Nucleus accumbens (tissue), 56 donors: ENCODE measurements at places on chromosomes 13 and 19.
A peak's percentile ranks its signal among the peaks of the same experiment; 100 is the strongest.

GRCh38 chr13:71513411-71514033, 353.5 kb downstream of the DACH1 start:
- no peak for DNase-seq

DNA sequence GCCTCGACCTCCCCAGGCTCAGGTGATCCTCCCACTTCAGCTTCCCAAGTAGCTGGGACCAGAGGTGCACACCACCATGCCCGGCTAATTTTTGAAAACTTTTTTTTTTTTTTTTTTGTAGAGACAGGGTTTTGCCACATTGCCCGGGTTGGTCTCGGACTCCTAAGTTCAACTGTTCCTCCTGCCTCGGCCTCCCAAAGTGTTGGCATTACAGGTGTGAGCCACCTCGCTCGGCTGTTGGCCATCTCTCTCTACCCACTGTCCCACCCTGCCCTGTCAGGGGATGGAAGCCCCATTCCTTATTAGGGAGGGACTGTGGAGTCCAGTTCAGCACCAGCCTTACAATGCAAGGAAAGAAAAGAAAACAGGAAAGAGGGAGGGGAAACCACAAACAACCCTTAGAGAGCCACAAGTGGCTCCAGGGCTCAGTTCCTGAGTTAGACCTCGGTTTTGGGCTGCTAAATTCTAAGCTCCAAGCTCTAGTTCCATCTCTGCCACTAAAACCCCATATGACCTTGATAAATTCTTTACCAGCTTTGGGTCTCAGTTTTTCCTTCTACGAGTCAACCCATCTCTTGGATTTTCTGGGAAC, 31.7 kb downstream of the ACTL9 start:
- no peak for DNase-seq

DNA sequence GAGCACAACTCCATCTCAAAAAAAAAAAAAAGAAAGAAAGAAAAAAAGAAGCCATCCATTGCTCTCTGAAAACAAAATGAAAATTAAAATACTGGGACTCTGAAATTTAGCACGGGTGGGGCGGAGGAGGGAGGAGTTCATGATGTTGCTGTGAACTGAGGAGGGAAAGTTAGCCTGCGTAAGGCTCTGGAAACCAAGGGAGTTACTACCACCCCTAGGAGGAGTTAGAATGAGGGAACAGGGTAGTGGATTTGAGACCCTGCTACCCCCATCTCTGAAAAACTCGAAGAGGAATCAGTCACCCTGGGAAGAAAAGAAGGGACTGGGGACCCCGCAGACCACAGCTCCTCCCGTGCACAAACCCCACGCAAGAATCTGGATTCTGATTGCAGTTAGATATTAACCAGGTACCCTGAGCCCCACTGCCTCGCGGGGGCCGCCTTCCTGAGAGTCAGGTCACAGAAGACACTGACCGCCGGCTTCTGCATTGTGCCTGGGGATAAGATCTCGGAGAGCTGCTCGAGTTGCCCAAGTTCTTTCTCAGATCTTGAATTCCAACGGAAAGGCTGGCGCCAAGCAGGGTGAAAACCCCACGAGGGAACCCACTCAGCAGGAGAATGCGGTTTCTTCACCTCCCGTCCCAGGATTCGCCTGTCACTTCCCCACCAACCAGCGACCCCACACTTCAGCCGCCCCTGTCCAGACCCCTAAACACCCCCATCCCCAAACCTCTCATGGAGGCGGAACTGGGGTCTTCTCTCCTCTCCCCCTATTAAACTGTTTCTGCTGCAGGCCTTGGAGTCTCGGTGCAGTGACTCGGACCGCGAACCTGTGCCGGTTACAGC, 870 bp downstream of the ZNF442 start:
- DNase-seq = peak; percentile 19

GRCh38 chr19:5253406-5254110, 87.1 kb downstream of the PTPRS start:
- DNase-seq = no peak

DNA sequence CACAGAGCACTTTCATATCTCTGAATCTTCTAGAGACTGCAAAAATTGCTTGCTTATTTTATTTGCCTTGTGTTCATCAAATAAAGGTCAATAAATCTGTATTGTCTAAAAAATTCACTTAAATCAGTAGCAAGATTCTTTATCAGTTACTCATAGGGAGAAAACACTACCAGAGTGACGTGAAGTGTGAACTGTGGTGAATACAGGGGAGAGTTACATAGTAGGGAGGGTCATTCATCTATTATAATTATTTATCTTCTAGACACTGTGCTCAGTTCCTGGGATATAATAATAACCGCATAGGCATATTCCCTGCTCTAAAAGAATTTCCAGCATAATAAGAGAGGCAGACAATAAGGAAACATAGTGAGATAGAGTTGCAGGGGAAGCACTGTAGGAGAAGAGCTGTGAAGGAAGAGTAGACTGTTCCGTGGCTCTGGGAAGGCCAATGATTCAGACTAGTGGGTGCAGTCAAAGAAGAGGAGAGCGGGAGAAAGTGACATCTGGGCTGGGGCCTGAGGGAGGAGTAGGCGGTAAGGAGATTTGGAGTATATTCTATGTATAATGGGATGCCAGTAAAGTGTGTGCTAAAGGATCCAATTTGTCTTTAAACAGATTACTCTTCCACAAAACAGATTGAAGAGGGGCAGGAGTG, 84.0 kb upstream of the TDRD3 start:
- no peak for DNase-seq

- DNase-seq = no peak
Measured at GRCh38 chr13:78832461-78832860, 173.5 kb upstream of the OBI1 start.

GRCh38 chr19:39941151-39941550, 6.7 kb upstream of the FCGBP start:
- DNase-seq = no peak

GRCh38 chr13:75410207-75410606, 71.8 kb downstream of the TBC1D4 start:
- no peak for DNase-seq

- DNase-seq = peak; percentile 89
Measured at GRCh38 chr19:45885556-45886426, at the start of gene IRF2BP1. TSS of gene IRF2BP1 (minus strand) at chr19:45886141. CDS start at chr19:45885774, 367 bp downstream.

DNA sequence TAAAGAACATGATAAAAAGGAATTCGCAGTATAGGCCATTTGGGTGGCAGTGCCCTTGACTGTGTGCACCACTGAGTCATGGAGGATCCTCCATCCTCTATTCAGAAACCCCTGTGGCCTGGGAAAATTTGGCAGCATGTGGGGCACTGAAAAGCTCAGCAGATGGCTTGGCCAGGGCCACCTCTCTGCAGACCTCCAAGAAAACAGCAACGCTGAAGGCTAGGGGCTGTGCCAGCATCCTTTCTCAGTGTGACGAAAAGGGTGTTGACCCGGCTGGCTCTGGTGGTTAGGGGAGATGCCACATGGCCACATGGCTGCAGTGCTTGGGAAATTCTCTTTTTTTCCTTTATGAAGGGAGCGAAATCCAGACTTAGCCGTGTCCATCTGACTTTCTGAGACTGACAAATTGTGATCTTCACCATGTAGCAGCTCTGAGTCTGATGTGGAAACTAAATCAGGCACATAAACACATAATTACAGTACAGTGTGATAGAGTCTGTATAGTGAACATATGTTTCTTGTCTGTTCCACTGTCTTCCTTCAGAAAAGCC, 178.0 kb downstream of the KCTD12 start:
- no peak for DNase-seq

GRCh38 chr13:30535046-30535445, 69.3 kb upstream of the HMGB1 start:
- DNase-seq = no peak

DNA sequence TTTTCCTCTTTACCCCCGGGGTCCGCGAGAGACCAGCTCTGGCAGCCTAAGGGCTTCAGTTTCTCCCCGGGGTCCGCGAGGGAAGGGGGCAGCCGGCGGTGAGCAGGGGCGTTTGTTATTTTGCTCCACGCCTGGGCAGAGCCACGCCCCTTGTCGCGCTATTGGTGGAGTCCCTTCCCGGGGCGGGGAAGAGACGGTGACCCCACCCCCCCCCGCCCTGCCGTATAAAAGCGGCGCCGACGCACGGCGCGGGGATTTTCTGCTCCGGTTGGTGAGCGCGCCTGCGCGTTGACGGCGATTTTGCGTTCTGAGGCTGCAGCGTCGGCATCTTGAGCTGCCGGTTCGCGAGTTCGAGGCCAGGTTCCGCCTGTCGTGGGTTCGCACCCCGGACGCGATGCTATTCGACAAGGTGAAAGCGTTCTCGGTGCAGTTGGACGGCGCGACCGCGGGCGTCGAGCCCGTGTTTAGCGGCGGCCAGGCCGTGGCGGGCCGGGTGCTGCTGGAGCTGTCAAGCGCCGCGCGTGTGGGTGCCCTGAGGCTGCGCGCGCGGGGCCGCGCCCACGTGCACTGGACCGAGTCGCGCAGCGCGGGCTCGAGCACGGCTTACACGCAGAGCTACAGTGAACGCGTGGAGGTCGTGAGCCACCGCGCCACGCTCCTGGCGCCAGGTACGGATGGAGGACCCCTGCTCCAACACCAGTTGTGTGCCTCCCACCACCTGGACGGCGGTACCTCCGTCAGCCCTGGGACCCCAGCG, at the start of gene ARRDC2:
Gene ARRDC2, plus strand, starts transcription at position 254 of the 757 bp plus-strand sequence. Its CDS starts 141 bp downstream, at position 395.
- peak; percentile 77 for DNase-seq
